ENCODE measurements at places on chromosomes 6 and 20.

- DNase-seq: no peak
- no peaks in the 10 kb centered on the region for H3K36me3 ChIP-seq
- H3K4me3 ChIP-seq: no peak overlapping the region
- H3K27me3 ChIP-seq: no peaks in the 10 kb centered on the region
- no peak overlapping the region for H3K27ac ChIP-seq
- H3K4me1 ChIP-seq: no peaks in the 10 kb centered on the region
Measured at GRCh38 chr6:100695445-100695844, 185.7 kb downstream of the ASCC3 start.

DNA sequence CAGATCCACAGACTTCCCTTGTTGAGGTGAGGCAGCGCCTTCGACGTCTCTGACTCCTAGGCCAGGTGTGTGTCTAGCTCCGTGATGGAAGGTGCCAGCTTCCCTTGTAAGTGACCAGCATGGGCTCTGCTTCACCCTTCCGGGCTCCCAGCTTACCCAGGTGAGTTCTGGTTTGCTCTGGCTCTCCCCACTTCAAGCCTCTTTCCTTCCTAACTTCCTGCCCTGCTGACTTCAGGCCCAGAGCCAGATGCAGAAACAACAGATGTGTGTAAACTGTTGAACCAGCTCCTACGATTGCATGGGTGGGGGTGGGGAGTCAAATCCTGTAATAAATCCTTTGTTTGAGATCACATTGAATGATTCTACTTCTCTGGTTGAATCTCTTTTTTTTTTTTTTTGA, 51.6 kb upstream of the BMP6 start:
- no peaks in the 10 kb centered on the region for H3K36me3 ChIP-seq
- peaks cover 2% of the 10 kb centered on the region for H3K27me3 ChIP-seq
- no peak overlapping the region for H3K27ac ChIP-seq

GRCh38 chr6:21785164-21785563, 191.6 kb downstream of the SOX4 start:
- no peak overlapping the region for H3K4me3 ChIP-seq
- H3K36me3 ChIP-seq: no peaks in the 10 kb centered on the region
- H3K4me1 ChIP-seq: no peaks in the 10 kb centered on the region
- H3K27ac ChIP-seq: no peak overlapping the region

- H3K36me3 ChIP-seq: no peaks in the 10 kb centered on the region
- no peak overlapping the region for H3K4me3 ChIP-seq
- no peak for DNase-seq
Measured at GRCh38 chr6:111993342-111993741, 60.6 kb upstream of the CCN6 start.

GRCh38 chr6:56865081-56865875, 89.6 kb upstream of the BEND6 start:
- no peaks in the 10 kb centered on the region for H3K36me3 ChIP-seq
- H3K4me1 ChIP-seq: no peaks in the 10 kb centered on the region
- no peak overlapping the region for H3K4me3 ChIP-seq

GRCh38 chr6:111030008-111031007, 48.5 kb downstream of the RPF2 start:
- H3K27me3 ChIP-seq: no peaks in the 10 kb centered on the region
- peaks cover under 1% of the 10 kb centered on the region for H3K36me3 ChIP-seq
- no peak overlapping the region for H3K27ac ChIP-seq
- H3K4me1 ChIP-seq: no peaks in the 10 kb centered on the region

- no peaks in the 10 kb centered on the region for H3K4me1 ChIP-seq
- H3K27me3 ChIP-seq: no peaks in the 10 kb centered on the region
- no peak overlapping the region for H3K27ac ChIP-seq
Measured at GRCh38 chr20:58708246-58708931, 15.8 kb downstream of the NPEPL1 start.

- no peak for DNase-seq
- no peak overlapping the region for H3K4me3 ChIP-seq
- H3K36me3 ChIP-seq: peaks cover 10% of the 10 kb centered on the region
- H3K27ac ChIP-seq: no peak overlapping the region
Measured at GRCh38 chr20:34578521-34578920, 20.0 kb downstream of the MAP1LC3A start.

GRCh38 chr6:41440958-41441357, 105.2 kb upstream of the FOXP4 start:
- no peak overlapping the region for H3K4me3 ChIP-seq
- peaks cover 38% of the 10 kb centered on the region for H3K4me1 ChIP-seq
- no peaks in the 10 kb centered on the region for H3K36me3 ChIP-seq

DNA sequence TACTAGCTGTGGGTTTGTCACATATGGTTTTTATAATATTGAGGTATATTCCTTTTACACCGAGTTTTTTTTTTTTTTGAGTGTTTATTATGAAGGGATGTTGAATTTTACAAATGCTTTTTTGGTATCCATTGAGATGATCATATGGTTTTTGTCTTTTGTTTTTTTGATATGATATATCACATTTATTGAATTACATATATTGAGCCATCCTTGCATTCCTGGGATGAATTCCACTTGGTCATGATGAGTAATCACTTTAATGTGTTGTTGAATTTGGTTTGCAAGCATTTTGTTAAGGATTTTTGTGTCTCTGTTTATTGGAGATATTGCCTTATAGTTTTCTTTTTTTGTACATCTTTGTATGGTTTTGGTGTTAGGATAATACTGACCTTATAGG, 3.3 kb upstream of the ZNF337 start:
- no peak overlapping the region for H3K4me3 ChIP-seq
- H3K4me1 ChIP-seq: peaks cover 8% of the 10 kb centered on the region
- no peak for DNase-seq
- no peak overlapping the region for H3K27ac ChIP-seq

GRCh38 chr20:45890077-45890984, 677 bp downstream of the NEURL2 start:
- peak overlapping the region; percentile 63 for H3K27ac ChIP-seq
- DNase-seq: no peak
- H3K4me3 ChIP-seq: peak overlapping the region; percentile 82
- H3K36me3 ChIP-seq: peaks cover 7% of the 10 kb centered on the region
- H3K27me3 ChIP-seq: no peaks in the 10 kb centered on the region

GRCh38 chr20:45918182-45918737, 6.3 kb upstream of the PLTP start:
- H3K4me3 ChIP-seq: no peak overlapping the region
- H3K36me3 ChIP-seq: no peaks in the 10 kb centered on the region
- no peak for DNase-seq
- H3K27me3 ChIP-seq: no peaks in the 10 kb centered on the region
- no peak overlapping the region for H3K27ac ChIP-seq

GRCh38 chr20:46268131-46268614, 40.1 kb downstream of the CDH22 start:
- H3K4me1 ChIP-seq: no peaks in the 10 kb centered on the region
- no peak for DNase-seq
- no peak overlapping the region for H3K27ac ChIP-seq

DNA sequence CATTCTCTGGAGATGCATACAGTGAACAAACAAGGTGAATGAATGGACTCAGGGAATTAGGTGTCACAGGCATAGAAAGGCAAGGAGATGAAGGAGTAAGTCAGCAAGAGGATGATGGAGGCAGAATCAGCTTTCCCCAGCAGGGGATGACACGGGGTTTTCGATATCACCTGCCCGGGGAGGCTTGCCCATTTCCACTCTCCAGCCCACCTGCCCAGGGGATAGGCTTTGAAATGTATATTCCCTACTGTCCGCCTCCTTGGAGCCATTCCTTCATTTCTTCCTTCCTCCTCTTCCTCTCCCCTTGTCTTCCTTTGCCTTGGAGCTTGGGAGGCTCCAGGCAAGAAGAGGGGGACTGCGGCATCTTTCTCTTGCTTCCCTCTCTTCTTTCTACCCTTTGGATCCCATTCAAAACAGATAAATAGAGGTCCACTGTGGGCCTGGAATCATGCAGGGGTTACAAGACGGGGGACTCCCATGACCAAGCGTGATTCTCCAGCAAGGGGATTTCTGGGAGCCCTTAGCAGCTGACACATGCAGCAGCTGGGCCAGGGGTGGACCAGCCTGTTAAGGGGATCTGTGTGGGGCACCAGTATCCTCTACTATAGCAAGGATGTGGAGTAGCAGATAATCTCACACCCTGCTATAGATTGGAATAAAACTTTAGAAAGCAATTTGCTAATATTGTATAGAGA, 23.5 kb upstream of the RNF24 start:
- peak overlapping the region; percentile 23 for H3K4me3 ChIP-seq
- no peaks in the 10 kb centered on the region for H3K27me3 ChIP-seq
- no peaks in the 10 kb centered on the region for H3K36me3 ChIP-seq
- DNase-seq: no peak
- H3K4me1 ChIP-seq: peaks cover 13% of the 10 kb centered on the region

DNA sequence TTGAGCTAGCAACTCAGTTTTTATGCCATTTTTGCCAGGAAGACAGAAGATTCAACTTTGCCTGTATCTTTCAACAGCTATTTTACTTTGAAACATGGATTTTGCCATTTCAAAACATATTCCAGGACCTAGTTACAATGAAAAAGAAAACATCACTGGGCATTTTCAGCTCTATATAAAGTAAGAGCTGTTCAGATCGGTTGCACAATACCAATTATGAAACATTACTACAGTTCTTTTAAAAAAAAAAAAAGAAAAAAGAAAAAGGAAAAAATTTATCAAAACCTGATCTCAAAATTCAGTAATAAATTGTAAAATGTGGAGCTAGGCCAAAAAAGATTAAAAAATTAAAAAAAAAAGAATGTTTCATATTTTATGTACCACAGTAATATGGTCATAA, 15.6 kb downstream of the BCLAF1 start:
- H3K4me1 ChIP-seq: no peaks in the 10 kb centered on the region
- no peaks in the 10 kb centered on the region for H3K27me3 ChIP-seq
- H3K36me3 ChIP-seq: peaks cover 74% of the 10 kb centered on the region

DNA sequence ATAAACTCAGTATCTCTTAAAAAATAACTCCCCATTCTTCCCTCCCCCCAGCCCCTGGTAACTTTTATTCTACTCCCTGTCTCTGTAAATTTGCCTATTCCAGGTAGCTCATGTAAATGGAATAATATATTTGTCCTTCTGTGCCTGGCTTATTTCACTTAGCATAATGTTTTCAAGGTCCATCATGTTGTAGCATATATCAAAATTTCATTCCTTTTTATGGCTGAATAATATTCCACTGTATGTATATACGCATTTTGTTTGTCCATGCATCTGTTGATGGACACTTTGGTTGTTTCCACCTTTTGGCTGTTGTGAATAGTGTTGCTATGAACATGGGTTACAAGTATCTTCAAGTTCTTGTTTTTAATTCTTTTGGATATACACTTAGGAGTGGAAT, 13.0 kb downstream of the PERP start:
- no peaks in the 10 kb centered on the region for H3K4me1 ChIP-seq
- no peak for DNase-seq
- no peaks in the 10 kb centered on the region for H3K27me3 ChIP-seq

DNA sequence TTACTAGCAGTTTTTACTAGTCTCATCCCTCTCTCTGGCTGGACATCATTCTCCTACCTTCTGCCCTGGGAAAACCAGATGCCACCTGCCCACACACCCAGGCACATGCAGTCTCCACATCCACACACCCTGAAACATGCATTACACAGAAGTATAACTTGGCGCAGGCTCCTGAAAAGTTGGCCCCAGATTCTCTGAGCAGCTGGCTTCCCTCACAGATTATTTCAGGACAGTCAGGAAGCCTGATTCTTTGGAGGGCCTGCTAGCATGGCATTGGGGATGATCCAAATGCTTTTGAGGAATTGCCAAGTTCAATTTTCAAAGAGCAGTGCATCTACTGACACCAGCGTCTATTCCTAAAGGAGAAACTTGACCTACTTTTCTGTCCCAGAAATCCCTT, 27.8 kb upstream of the KIF16B start:
- H3K36me3 ChIP-seq: no peaks in the 10 kb centered on the region
- H3K4me1 ChIP-seq: no peaks in the 10 kb centered on the region
- no peak overlapping the region for H3K4me3 ChIP-seq
- H3K27me3 ChIP-seq: no peaks in the 10 kb centered on the region

- H3K27me3 ChIP-seq: no peaks in the 10 kb centered on the region
- no peaks in the 10 kb centered on the region for H3K4me1 ChIP-seq
- H3K27ac ChIP-seq: no peak overlapping the region
- no peak for DNase-seq
- no peak overlapping the region for H3K4me3 ChIP-seq
Measured at GRCh38 chr6:134744301-134744700, 205.6 kb downstream of the ALDH8A1 start.

- peaks cover 30% of the 10 kb centered on the region for H3K36me3 ChIP-seq
- H3K27ac ChIP-seq: no peak overlapping the region
- H3K4me1 ChIP-seq: no peaks in the 10 kb centered on the region
- H3K27me3 ChIP-seq: no peaks in the 10 kb centered on the region
- H3K4me3 ChIP-seq: no peak overlapping the region
Measured at GRCh38 chr20:34776177-34776576, 49.3 kb downstream of the NCOA6 start.

GRCh38 chr6:116139917-116140316, 14.0 kb upstream of the COL10A1 start:
- no peak overlapping the region for H3K4me3 ChIP-seq
- H3K27ac ChIP-seq: no peak overlapping the region
- no peak for DNase-seq
- no peaks in the 10 kb centered on the region for H3K27me3 ChIP-seq
- peaks cover 2% of the 10 kb centered on the region for H3K36me3 ChIP-seq
- H3K4me1 ChIP-seq: no peaks in the 10 kb centered on the region

- no peaks in the 10 kb centered on the region for H3K36me3 ChIP-seq
- no peaks in the 10 kb centered on the region for H3K4me1 ChIP-seq
- no peak overlapping the region for H3K4me3 ChIP-seq
- H3K27ac ChIP-seq: no peak overlapping the region
- no peaks in the 10 kb centered on the region for H3K27me3 ChIP-seq
Measured at GRCh38 chr6:8149350-8149749, 47.0 kb upstream of the EEF1E1 start.

GRCh38 chr6:17431581-17431980, 38.2 kb downstream of the CAP2 start:
- no peaks in the 10 kb centered on the region for H3K36me3 ChIP-seq
- H3K4me3 ChIP-seq: no peak overlapping the region
- no peak overlapping the region for H3K27ac ChIP-seq
- no peaks in the 10 kb centered on the region for H3K27me3 ChIP-seq
- no peak for DNase-seq
- no peaks in the 10 kb centered on the region for H3K4me1 ChIP-seq

DNA sequence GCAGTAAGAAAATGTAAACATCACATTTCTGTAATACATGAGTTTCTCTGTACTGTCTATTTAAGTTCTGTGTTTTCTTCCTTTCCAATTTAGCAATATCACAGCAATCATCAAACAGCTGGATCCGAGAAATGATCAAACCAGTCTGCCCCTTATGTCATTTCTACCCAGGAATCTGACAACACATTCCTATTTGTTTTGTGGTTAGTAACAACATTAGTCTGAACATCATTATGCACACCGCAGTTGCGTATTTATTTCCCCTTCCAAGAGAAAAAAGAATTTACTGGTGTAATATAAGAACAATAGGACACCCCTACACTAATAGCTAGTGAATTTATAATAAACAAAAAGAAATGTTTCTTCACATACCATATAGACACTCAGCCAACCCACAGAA, 179.5 kb downstream of the BTBD9 start:
- H3K27me3 ChIP-seq: no peaks in the 10 kb centered on the region
- H3K36me3 ChIP-seq: no peaks in the 10 kb centered on the region
- no peaks in the 10 kb centered on the region for H3K4me1 ChIP-seq
- no peak overlapping the region for H3K4me3 ChIP-seq

GRCh38 chr20:48839154-48839917, 11.5 kb upstream of the PREX1 start:
- no peak overlapping the region for H3K27ac ChIP-seq
- H3K36me3 ChIP-seq: no peaks in the 10 kb centered on the region
- H3K27me3 ChIP-seq: no peaks in the 10 kb centered on the region
- DNase-seq: no peak
- no peak overlapping the region for H3K4me3 ChIP-seq

GRCh38 chr20:50617022-50617421, 74.3 kb downstream of the RIPOR3 start:
- no peak overlapping the region for H3K4me3 ChIP-seq
- H3K27ac ChIP-seq: no peak overlapping the region
- DNase-seq: no peak

Measured in effector memory CD4-positive, alpha-beta T cell (primary cell).